HCT116 (cell line): ENCODE measurements at places on chromosomes 1 and 21.

- DNase-seq: no peak
Measured at GRCh38 chr1:100767176-100767890, 47.8 kb downstream of the VCAM1 start.

DNA sequence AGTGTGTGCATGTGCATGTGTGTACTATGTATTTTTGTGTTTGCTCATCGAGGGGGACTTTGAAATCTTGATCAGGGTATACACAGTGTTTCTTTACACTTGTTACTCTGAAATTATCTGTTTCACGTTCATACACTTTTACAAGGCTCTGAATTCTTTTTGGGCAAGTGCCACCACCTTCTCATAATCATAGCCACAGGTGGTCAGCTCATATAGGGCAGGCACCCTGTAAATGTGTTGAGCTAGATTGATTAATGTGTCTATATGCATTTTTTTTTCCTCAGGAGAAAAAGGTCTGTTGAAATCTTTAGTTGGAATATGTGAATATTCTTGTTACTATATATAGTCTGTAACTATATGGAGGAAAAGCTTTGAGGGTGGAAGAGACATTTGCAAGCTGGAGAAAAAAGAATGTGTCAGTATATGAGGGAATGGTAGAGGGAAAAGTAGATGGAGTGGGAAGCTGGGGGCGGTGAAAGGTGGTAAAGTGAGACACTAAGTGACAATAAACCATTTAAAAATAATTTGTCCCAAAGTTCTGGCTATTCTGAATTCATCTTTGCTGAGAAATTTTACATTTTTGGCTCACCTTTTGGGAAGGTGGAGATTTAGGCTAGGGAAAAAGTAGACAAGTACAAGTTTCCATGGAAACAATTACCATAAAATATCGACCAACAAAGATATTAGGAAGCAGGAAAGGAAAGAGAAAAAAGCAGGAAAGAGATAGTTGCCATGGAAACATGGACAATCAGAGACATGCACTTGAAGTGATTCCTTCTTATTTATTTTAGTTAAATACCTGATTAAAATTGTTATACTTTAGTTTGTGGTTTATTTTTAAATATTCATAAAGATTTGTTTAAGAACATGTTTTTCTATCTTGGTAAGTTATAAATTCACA lies 277.5 kb downstream of the PDE4B start:
- no peak for DNase-seq

DNA sequence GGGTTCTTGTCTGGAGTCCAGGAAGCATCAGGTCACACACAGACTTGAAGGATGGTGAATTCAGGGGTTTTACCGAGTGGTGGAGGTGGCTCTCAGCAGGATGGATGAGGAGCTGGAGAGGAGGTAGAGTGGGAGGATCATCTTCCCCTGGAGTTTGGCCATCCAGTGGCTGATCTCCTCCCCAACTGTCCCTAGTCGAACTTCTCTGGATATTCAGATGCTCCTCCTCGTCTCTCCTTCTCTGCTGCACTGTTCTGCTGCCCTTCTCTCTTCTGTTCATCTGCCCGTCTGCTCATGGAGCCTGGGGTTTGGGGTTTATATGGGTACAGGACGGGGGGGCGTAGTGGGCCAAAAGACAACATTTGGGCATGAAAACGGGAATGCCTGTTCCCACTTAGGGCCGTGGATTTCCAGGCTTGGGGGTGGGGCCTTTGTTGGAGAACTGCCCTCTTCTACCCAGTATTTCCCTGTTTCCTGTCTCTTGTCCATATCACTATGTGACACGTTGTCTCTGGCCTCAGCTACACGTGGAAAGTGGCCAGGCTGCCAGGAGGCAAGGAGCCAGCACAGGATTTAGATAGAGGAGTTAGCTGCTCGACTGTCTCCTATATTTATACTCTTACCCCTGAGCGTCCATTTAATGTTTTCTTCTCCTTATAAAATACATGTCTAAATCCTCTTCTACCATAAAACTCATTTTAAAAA lies 76.7 kb downstream of the SIPA1L2 start:
- no peak for DNase-seq

- no peak for DNase-seq
Measured at GRCh38 chr21:31136891-31137290, 98.6 kb upstream of the KRTAP19-8 start.

- no peak for DNase-seq
Measured at GRCh38 chr1:225156254-225156653, 226.8 kb downstream of the DNAH14 start.
